Epithelial cell of proximal tubule (primary cell): ENCODE measurements at places on chromosomes 2 and 18. TPM values are rescaled to one million over a fixed set of nuclear protein-coding genes. Genes with fewer than 3 reads are reported as not detected.

DNA sequence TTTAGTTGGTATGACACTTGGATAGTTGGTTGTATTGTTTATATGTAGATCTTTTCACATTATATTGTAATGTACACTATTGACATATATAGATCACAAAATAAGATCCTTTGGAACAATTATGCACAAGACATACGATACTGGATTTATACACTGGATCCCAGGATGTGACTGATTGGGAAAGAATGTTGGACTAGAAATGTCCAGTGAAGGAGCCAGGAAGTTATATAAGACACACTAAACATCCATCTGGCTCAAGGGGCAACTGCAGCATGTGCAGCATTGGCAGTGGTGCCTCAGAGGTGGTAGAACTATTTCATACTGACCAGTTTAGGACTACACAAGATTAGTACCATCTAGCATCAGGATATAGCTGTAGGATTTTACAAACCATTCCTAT, 104.9 kb downstream of the TRABD2A start:
- no peak for DNase-seq

GRCh38 chr2:3168230-3168891, 209.3 kb downstream of the EIPR1 start:
- no peak for DNase-seq

- no peak for DNase-seq
Measured at GRCh38 chr2:237662671-237663093, 35.3 kb downstream of the LRRFIP1 start.

- DNase-seq = no peak
Measured at GRCh38 chr18:22314420-22314819, 103.3 kb downstream of the CTAGE1 start.

The ZNF521 gene
- total RNA-seq = 2.0 and 12.2 TPM in 2 replicates

DNA sequence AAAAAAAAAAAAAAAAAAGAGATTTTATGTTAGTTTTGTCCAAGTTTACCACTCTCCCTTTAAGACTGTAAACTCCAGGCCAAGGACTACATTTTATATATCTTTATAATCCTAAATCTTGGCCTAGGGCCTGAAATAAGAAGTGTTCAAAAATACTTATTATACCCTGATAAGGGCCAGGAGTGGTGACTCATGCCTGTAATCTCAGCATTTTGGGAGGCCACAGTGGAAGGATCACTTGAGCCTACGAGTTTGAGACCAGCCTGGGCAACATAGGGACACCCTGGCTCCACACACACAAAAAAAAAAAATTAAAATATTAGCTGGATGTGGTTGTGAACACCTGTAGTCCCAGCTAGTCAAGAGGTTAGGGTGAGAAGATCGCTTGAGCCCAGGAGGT, 12.7 kb downstream of the TRIP12 start:
- DNase-seq = no peak

DNA sequence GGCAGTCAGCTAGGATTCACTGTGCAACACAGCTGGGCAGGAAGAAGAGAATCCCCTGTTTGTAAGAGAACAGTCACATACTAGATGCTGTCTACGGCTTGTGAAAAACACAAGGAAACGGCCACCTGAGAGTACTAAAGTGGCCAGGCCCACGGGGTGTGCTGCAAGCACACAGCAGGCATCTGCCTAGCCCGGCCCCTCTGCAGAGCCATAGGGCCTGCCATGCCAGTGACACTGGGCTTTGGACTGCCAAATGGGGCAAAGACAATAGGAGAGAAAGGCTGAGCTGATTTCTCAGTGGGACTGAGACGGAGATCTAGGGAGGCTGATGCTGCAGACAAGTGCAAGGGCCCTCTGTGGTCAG, 10.3 kb downstream of the TUBB6 start:
- DNase-seq = no peak

GRCh38 chr18:25231327-25231691, 120.7 kb downstream of the ZNF521 start:
- no peak for DNase-seq

GRCh38 chr2:188176620-188177019, 115.1 kb upstream of the GULP1 start:
- DNase-seq = no peak

The FTCDNL1 gene
- total RNA-seq = 0.06 and 1.2 TPM in 2 replicates

The SMC6 gene
- 21.4 and 24.2 TPM in 2 replicates for total RNA-seq

- no peak for DNase-seq
Measured at GRCh38 chr2:217842017-217842416, 160.8 kb downstream of the TNS1 start.

DNA sequence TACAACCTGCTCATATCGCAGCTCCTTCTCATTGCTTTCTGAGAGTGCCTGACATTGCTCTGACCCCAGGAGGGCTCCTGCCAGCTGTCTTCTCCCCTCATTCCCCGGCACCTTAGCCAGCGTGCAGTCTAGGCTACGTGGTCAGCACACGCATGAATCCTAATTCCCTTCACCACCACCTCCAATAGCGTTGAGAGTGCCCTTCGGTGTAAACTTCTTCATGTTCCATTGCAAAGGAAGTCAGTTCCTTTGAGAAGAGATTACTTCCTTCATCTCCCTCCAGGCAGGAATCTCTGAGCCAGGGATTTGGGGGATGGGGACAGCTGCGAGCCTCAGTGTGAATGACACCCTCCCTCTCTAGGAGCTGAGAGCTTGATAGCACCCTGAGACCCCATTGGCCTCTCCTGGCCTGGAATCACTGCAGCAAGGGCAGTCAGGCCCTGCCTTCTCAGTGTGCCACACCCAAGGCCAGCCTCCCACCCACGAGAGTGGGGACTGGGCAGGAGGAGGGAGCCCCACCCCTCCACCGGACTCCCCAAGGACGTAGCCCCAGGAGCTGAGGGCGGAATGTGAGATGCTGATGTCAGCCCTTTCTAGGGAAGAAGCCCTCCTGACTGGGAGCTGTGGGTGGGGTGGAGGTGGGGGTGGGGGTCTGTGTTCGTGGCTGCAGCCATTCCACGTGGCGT, 53.4 kb downstream of the SLC66A2 start:
- no peak for DNase-seq

DNA sequence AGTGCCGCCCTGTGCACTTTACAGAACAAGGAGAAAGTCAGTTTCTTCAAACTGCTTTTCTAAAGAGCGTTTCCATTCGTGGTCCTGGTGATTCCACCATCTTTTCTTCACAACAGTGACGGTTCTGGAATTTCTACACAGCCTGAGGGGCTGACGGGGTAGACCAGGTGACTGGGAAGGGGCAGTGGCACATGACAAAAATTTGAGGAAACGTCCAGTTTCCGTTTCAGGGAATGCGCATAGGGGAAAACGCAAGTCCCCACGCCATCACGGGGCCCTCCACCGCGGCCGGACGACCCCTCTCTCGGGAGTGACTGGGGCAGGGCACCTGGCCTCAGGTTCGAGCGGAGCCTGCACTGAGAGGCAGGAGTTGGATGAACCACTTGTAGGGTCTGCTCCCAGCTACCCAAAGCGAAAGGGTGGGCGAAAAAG, 980 bp upstream of the SPTBN1 start:
- DNase-seq = no peak

DNA sequence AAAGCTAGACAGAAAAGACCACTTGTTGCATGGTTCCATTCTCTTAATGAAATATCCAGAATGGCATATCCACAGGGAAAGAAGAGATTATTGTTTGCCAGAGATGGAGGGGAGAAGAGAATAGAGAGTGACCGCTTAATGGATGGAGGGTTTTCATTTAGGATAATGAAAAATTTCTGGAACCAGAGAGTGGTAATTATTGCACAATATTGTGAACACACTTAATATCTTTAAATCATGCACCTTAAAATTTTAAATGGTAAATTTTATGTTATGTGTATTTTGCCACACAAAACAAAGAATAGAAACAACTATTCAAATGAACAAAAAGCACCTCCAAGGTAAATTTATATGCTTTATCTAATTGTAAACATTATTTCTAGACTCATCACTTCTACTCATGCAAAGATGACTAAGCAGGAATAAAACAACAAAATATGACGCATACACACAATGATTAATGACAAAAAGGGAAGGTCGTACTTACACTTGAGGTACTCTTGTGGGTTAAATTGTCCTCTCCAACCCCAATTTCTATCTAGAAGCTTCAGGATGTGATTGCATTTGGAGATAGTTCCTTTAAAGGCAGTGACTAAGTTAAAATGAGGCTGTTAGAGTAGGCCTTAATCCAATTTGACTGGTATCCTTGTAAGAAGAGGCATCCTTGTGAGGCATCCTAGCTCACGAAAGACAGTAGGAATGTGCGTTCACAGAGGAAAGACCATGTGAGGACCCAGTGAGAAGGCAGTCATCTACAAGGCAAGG, 18.7 kb upstream of the DHRS9 start:
- no peak for DNase-seq

DNA sequence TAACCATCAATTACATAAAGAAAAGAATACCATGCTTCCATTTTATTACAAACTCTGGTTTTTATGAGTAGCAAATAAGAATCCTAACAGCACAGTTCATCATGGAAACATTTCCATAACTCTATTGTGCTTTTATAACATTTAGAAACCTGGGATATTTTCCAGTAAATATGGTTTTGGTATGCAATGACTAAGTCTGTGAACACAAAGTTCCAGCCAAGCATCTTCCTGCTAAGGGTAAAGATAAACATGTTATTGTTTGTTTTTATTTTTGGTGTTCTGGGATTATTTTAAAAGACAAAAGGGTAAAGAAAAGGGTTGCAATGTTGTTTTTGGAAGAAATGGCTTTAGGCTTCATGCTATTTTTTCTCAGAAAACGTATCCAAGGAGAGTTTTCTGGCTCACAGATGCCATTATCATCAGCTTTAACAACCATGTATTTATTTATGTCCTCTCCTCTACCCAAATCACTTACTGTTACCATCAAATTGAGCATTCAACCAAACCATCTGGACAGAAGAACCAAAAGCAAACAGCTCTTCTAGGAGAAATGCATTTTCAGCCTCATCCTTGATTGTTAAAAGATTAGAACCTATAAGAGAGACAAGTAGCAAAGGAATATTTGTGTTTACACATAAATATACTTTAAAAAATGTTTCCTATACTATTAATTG, 116.0 kb downstream of the PLA2R1 start:
- no peak for DNase-seq

The AQP12A gene
- not detected in 2 replicates for total RNA-seq

The OSR1 gene
- not detected in 2 replicates for total RNA-seq

GRCh38 chr2:141611-142010, 95.3 kb upstream of the FAM110C start:
- no peak for DNase-seq

- no peak for DNase-seq
Measured at GRCh38 chr18:45958027-45958426, 9.1 kb downstream of the EPG5 start.

The CRYBA2 gene
- total RNA-seq = not detected in 2 replicates

DNA sequence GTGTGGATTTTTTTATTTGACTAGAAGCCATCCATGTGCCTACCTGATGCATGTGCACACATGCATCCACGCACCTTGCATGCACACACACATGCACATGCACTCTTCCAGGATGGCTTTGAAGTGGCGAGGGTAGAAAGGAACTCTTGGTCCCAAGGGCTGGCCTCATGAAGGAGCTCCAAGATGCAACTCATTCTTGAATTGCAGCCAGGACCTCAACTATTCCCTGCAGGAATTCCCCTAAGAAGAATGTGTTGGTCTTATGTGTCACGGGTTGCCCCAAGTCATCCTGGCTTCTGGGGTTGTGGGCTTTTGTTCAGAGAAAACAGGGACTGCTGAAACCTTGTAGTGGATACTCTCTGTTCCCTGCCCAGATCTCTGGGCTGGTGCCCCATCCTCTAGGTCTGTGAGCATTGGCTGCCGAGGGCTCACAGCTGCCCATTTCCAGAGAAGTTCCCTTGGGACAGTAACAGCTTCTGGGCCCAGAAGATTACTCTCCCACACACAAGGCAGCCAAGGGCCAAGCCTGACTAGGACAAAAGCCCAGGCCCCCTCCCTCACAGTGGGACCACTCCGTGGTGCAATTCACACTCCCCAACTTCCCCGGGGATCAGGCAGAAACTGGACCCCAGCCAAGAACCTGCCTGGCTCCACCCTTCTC, 137.6 kb downstream of the COPS8 start:
- DNase-seq = peak; percentile 97

The SERPINB5 gene
- total RNA-seq = 0.17 TPM in 1 of 2 replicates, not detected in the other

The APLF gene
- 2.3 and 5.1 TPM in 2 replicates for total RNA-seq

The DYNAP gene
- total RNA-seq = not detected in 2 replicates

The KCNJ3 gene
- 0.12 TPM in 1 of 2 replicates, not detected in the other for total RNA-seq
